Right ventricle myocardium superior (tissue), 1 donor: ENCODE measurements at places on chromosomes 11 and 22. TPM values are rescaled to one million over a fixed set of nuclear protein-coding genes. Genes with fewer than 3 reads are reported as not detected.
A peak's percentile ranks its signal among the peaks of the same experiment; 100 is the strongest.

NAA40 gene
- total RNA-seq: 20.9 TPM

- DNase-seq: peak; percentile 34
Observed at GRCh38 chr11:2806351-2807024, 79.1 kb downstream of the CDKN1C start.

ZP1 gene
- not detected for total RNA-seq

DNA sequence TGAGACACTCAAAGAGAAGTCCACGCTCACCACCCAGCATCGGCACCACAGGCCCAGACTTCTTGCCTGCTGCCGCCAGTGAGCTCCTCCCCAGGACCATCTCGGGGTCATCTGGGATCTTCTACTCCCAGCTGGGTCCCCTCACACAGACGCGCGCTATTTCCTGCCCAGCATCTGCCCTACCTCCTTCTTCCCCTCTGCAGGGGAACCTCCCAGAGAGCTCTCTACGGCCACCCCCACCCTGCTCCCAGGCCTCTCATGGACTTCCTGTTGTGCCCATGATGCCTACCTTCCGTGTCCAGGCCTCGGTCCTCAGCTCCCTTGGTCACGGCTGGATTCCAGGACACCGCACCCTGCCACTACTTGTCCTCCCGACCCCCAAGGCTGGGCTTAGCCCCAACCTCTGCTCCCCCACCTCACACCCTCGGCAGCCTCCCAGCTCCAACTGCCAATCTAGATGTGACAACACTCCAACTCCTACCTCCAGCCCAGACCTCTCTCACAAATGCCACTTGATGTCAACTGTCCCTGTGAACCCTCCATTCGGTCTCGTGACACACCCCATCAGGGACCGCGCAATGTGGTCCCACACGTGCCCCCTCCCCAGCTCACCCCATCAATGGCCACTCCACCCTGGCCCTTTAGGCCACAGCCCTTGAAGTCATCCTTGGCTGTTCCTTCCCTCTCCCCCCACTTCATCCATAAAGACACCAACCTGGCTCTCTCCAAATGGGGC is 45.3 kb downstream of the SGSM3 start:
- DNase-seq: no peak

DNA sequence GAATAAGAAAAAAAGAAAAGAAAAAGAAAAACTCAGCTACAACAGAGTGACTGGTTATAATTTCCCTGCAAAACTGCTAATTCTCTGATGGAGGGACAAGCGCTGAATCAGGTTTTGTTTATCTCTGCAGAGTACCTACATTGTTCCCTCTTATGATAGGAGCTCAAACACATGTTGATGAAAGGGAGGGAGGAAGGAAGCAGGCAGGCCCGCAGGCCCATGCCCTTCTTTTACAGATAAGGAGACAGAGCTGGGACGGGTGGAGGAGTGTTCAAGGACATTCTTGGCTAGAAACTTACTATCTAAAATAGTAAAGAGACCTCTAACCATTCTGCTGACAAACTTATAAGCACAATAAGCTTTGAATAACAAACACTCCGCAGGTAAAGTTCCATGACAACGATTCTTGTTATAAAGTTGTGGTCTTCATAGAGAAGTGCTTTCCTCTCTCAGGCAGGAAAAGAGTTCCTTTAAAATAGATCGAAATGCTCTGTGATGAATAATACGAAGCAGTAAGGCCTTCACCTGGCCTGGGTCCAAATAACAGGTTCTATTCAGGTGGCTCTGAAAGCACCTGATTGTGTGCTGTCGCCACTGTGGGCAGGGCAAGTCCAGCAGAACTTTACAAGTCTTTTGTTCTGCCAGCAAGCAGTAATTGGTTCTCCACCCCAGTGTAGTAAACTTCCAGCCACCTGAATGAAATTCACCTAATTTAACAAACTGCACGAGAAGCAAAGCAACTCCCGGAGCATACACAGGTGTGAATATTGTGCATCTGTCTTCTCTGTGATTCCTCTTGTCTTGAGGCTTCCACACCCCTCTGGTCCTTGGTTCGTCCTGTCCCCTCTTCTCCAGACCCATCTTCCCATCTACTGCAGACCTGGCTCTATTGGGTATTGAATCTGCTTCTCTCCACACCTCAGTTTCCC is 15.3 kb upstream of the MICAL2 start:
- DNase-seq: no peak
